ENCODE measurements at places on chromosomes 6 and 20.
A peak's percentile ranks its signal among the peaks of the same experiment; 100 is the strongest.

GRCh38 chr6:96856856-96857255, 19.6 kb upstream of the GPR63 start:
- DNase-seq, result no peak

DNA sequence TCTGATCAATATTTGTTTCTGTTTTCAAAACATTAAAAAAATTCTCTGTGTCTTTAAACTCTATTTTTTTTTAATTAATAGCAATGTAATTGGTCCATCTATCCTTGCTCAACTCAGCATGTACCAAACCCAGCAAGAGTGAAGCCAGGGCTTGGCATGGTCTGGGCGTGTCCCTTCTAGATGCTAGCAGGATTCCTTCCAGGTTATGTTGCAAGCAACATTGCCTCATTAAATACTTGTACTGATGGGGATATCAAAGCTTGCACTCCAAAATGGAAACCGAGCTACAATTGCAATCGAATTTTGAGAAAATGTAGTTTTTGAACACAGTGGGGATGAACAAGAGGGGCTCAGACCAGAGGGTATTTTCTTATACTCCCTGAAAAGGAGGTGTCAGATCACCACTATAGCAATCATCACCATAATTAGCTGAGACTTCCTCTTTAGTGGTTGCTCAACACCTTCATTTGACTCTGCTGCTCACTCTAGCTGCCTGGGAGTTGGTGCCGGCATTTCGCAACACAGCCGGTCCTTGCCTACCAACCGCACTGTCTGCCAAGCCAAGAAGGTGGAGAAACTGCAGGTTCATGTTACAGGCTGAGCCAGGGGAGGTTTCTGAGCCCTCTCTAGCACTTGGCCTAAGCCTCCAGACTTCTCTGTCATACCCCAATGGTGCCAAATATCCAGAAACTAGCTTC, 67.8 kb upstream of the RALGAPA2 start:
- peak; percentile 98 for DNase-seq

GRCh38 chr6:90226257-90226656, 70.4 kb downstream of the BACH2 start:
- no peak for DNase-seq

GRCh38 chr6:51257938-51258337, 439.3 kb downstream of the TFAP2B start:
- DNase-seq, result no peak

DNA sequence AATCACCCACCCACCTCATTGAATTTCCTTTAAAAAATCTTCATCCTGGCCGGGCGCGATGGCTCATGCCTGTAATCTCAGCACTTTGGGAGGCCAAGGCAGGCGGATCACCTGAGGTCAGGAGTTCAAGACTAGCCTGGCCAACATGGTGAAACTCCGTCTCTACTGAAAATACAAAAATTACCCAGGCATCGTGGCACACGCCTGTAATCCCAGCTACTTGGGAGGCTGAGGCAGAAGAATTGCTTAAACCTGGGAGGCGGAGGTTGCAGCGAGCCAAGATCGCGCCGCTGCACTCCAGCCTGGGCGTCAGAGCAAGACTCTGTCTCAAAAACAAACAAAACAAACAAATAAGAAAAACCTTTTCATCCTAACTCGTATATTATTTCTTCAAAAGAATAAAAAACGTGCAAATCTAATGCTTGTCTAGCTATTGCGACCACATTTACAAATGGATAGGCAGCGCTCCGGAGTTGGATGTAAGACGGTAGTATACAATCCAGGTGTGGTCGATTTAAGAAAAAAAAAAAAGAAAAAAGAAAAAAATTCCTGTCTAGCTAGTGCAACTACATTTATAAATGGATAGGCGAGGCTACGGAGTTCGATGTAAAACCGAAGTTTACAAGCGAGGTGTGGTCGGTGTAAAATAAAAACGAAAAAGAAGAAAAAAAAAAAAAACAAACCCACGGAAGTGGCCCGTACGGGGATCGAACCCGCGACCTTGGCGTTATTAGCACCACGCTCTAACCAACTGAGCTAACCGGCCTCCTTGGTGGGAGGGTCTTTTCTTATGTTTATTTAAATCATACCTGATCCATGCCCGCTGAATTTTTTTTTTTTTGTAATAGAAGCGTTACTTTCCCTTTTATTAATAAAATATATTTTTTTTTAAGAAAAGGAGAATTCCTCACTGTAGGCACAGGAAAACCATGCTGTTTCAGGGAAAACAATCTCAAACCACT, 70.7 kb upstream of the PRSS16 start:
- peak; percentile 19 for DNase-seq

DNA sequence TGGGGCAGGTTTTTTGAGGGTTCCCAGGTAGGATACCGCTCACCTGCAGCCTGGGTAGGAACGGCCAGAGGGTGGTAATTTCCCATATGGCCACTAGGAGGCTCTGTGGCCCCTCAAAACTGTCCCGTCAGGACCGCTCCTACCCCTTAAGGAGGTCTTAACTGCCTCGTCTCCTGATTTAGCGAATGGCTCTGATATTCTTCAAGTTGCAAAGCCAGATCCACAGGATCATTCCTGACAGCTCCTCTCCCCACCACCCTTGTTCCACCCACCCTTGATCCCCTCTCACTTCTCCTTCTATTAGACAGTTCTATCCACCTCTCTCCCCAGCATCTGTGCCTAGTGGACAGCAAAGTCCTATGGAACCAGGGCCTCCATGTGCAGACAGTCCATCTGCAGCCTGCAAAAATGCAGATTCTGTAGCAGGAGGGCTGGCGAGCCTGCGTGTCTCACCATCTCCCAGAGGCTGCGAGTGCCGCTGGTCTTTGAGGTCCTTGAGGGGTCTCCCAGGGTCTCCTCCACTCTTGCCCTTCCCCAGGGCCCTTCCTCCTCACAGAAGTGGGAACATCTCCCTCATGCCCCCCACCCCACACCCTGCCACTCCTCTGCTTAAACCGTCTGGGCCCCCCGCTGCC, 34.3 kb upstream of the ZBP1 start:
- no peak for DNase-seq
